Immature natural killer cell (primary cell): ENCODE measurements at places on chromosomes 1 and 21. TPM values are rescaled to one million over a fixed set of nuclear protein-coding genes. Genes with fewer than 3 reads are reported as not detected.

The LEPROT gene
- 17.6 TPM for polyA plus RNA-seq

The ANGPTL7 gene
- not detected for polyA plus RNA-seq

The SCAF4 gene
- 10.7 TPM for polyA plus RNA-seq

The IQGAP3 gene
- polyA plus RNA-seq = not detected

The GNG4 gene
- not detected for polyA plus RNA-seq

The SUSD4 gene
- not detected for polyA plus RNA-seq

The FBLIM1 gene
- polyA plus RNA-seq = not detected

The C4BPA gene
- polyA plus RNA-seq = not detected

The NTRK1 gene
- polyA plus RNA-seq = not detected

The PRDM16 gene
- 0.29 TPM for polyA plus RNA-seq

The CD1C gene
- polyA plus RNA-seq = 65.8 TPM

The RHOU gene
- polyA plus RNA-seq = 0.29 TPM

The MRPL9 gene
- 120 TPM for polyA plus RNA-seq

The RAD54L gene
- not detected for polyA plus RNA-seq

The FCRL5 gene
- polyA plus RNA-seq = not detected

The SPRR1B gene
- polyA plus RNA-seq = not detected

The KRTAP12-3 gene
- 1.3 TPM for polyA plus RNA-seq

The TCEA3 gene
- 2.4 TPM for polyA plus RNA-seq

The BARHL2 gene
- polyA plus RNA-seq = not detected

The PINK1 gene
- 40.5 TPM for polyA plus RNA-seq

The TNFRSF18 gene
- 56.4 TPM for polyA plus RNA-seq

The REN gene
- polyA plus RNA-seq = not detected

The EPHA8 gene
- not detected for polyA plus RNA-seq

The APOBEC4 gene
- not detected for polyA plus RNA-seq

The EFNA3 gene
- 0.70 TPM for polyA plus RNA-seq

The GGPS1 gene
- polyA plus RNA-seq = 60.1 TPM

The C1orf122 gene
- 33.9 TPM for polyA plus RNA-seq

The DYNLT5 gene
- not detected for polyA plus RNA-seq

The SLC2A5 gene
- not detected for polyA plus RNA-seq

The SELE gene
- not detected for polyA plus RNA-seq

The HSPA6 gene
- polyA plus RNA-seq = 6.9 TPM

The CFHR5 gene
- polyA plus RNA-seq = not detected

The INKA2 gene
- 0.83 TPM for polyA plus RNA-seq

The HSD3B1 gene
- not detected for polyA plus RNA-seq

The ALG6 gene
- 16.5 TPM for polyA plus RNA-seq

The ITGB2 gene
- 1,416 TPM for polyA plus RNA-seq

The EYA3 gene
- polyA plus RNA-seq = 7.8 TPM

The MTARC1 gene
- 0.37 TPM for polyA plus RNA-seq

The AADACL3 gene
- not detected for polyA plus RNA-seq

The LDLRAD1 gene
- polyA plus RNA-seq = not detected

The ERMAP gene
- polyA plus RNA-seq = 4.2 TPM

The RO60 gene
- polyA plus RNA-seq = 151 TPM
